ENCODE measurements at places on chromosomes 7 and 10.

DNA sequence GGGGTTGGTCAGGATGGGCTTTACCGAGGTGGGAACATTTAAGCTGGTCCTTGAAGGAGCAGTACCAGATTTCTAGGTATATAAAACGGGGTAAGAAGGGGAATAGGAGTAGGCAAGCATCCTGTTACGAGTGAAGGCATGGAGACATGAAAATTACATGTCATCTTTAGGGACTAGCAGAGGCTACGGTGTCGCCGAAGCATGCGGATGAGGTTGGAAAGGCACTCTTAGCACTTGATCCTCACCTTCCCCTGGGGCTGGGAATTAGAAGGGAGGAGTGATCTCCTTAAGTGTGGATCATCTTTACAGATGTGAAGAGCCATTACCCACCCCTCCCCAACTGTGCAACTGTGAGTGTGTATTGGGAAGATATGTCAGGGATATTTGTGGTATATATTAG lies 13.8 kb upstream of the ZRANB1 start:
- no peak for DNase-seq

- DNase-seq = no peak
Measured at GRCh38 chr7:99296471-99296870, 23.8 kb downstream of the MYH16 start.

GRCh38 chr10:80530251-80530650 lies 7.5 kb upstream of the SH2D4B start:
- peak; percentile 72 for DNase-seq

GRCh38 chr7:2833083-2833910 lies 10.8 kb downstream of the GNA12 start:
- DNase-seq = no peak

All from MCF 10A (cell line).